ENCODE measurements at places on chromosomes 11 and 22. TPM values are rescaled to one million over a fixed set of nuclear protein-coding genes. Genes with fewer than 3 reads are reported as not detected.

TMPRSS5 gene
- polyA plus RNA-seq = 0.99 TPM

DEFB108B gene
- polyA plus RNA-seq = not detected

- DNase-seq = no peak
Observed at GRCh38 chr22:39344046-39344390, 5.8 kb upstream of the SYNGR1 start.

DNA sequence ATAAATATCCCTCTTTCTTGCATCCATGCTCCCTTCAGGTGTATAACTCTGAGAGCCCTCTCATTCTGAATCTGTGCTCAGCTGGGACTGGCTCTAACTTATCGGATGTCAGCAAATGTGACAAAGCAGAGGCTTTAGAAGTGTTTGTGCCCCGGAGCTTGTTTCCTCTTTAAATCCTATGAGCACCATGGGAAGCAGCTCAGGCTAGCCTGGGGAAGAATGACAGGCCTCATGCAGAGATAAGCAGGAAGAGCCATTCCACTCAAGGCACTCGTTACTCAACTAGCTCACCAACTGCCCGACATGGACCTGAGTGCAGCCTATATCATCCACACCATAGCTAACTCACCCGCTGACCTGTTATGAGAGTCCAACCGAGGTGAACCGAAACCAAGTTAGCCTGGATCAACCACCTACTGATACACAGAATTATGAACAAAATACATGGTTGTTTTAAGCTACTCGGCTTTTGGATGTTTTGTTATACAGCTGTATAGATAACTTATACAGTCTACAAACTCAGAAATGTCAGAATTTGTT, 990.7 kb downstream of the NTM start:
- DNase-seq = no peak

GRCh38 chr11:68340784-68341556, 28.6 kb downstream of the LRP5 start:
- DNase-seq = no peak

All from right lung (tissue), 10 donors.